ENCODE measurements at places on chromosomes 7 and 10.

- peak; percentile 35 for DNase-seq
Observed at GRCh38 chr7:24877790-24878311, 102.1 kb downstream of the OSBPL3 start.

GRCh38 chr7:151249034-151249731, 689 bp upstream of the SMARCD3 start:
- DNase-seq, result peak; percentile 37

- no peak for DNase-seq
Observed at GRCh38 chr10:132696728-132697577, 89.0 kb downstream of the NKX6-2 start.

DNA sequence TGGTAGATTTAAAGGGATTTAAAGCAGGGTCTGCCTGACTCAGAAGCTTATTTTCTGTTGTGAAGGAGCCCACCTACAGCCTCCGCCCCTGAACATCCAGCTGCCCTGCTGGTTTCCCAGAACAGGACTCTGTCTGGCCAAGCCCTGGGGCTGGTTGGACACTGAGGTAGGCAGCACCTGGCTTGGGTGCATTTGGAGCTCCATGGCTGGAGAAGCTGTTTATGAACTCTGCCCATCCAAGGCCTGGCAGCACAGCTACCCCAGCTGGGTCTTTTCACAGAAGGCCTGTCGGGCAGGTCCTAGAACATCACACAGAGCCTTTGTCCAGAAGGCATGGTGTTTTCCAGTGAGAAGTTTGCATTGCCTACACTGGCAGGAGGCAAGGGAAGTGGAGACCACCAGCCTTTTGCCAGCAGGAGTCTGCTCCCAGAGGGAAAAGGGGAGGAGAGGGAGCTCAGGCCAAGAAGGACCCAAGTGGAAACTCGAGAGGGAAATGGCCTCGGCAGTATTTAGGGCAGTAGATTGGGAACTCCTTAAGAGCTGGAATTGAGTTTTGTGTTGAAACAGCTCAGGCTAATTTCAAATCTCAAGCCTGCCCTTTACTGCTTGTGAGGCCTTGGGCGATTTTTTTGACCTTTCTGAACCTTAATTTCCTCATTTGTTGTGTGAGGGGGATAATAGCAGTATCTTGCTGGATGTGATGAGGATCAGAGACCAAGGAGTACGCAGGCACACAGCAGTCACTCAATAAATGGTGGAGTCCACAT, 12.3 kb upstream of the PDCD4 start:
- no peak for DNase-seq

DNA sequence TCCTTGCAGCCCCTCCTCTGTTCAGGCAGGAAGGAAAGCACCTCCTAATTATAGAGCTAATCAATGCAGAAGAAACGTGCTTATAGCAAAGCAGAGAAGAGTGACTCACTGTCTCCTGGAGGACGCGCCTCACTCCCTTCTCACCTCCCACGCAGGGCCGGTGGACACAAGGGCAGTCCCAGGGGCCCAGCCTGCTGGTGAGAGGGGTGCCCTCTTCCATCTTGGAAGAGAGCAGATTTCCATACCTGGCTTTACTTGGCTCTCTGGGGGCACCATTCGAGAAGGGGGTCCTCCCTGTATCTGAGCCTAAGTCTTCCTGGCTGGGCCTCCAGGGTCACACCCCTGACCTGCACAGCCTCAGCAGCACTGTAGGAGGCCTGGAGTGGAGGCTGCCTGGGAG, 55.8 kb downstream of the RASGEF1A start:
- no peak for DNase-seq

- no peak for DNase-seq
Observed at GRCh38 chr7:74311305-74311744, 22.1 kb downstream of the CLIP2 start.

DNA sequence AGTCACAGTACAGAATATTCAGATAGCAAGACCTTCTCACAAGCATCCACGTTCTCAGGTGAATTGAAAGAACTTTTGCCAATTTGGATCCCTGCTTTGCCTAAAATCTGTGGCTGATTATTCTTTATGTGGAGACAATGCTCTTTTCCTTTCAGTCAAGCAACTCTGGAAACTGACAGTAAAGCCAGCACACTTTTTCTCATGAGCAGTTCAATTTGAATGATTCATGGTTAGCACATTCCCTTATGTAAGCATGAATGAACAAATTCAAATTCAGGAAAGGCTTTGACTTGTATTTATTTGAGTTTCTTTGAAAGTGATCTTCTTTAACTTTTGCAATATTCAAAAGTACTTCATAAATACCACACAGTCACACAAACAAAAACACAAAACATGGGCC, 57.6 kb downstream of the MEOX2 start:
- no peak for DNase-seq

DNA sequence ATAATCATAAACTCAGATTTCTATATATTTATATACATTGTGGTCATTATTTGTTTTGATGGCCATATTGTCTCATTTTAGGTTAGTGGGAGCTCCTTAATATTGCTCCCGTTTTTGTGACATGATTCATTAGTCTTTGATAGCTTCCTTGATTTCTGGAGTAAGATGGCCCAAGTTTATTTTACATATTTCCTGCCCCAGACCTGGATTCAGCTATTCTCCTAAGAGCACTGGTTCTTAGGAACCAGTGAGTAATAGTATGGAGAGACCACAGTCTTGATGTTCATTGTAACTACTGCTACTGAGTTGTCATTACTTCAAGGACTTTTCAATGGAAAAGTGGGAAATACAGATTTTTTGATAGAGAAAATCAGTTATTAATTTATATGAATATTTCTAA, 6.0 kb downstream of the TFPI2 start:
- DNase-seq, result no peak

GRCh38 chr7:14596421-14596820, 306.1 kb downstream of the DGKB start:
- DNase-seq, result no peak

GRCh38 chr7:30740417-30741181, 11.3 kb upstream of the INMT start:
- DNase-seq, result peak; percentile 83

DNA sequence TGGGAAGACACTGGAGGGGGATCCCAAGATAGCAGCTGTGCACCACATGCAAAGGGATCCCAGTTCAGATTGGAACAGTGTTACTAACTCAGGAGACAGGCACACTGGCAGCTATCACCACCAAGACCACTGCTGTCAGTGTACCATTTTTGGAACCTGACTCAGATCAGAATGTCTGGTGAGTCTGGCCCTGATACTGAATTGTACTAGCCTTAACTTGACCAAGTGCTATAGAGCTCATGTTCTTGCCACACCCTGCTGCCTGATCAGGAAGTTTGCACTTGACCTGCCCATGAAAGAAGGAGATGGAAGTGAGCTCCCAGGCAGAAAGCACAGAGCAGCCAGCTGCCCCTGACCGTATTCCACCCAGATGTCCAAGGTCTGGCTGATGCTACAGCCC, 4.8 kb upstream of the PRRT4 start:
- no peak for DNase-seq

DNA sequence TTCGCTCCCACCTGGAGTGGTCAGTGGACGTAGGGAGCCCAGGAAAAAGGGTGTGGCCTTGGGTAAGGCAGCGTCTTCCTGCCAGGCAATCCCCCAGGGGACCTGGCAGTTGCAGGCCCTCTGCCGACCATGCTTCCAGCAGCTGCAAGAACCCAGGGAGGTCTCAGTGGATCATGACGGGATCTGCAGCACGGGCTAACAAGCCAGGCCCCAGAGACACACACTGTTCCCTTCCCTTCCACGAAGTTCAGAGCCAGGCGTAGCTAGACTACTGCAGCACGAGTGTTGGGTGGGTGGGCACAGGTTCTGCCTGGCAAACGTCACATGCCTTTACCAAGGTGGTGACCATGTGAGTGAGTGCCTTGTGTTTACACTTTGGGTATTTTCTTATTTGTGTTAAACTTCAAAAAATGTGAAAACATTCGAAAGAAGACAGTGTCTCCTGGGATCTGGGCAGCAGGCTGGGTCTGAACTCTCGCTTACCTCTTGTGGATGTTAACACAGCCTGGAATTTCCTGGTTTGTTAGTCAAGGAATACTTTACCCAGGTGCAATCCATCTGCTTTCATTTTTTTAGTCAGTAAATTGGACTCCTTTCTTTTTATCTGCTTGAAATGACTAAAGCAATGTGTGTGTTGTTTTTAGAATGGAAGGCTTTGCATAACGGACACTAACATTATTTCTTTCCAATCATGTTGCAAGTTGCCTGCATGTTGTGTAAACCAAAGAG, 48.2 kb upstream of the VIPR2 start:
- no peak for DNase-seq

GRCh38 chr7:74568658-74569057, 88.9 kb upstream of the GTF2I start:
- DNase-seq, result no peak

DNA sequence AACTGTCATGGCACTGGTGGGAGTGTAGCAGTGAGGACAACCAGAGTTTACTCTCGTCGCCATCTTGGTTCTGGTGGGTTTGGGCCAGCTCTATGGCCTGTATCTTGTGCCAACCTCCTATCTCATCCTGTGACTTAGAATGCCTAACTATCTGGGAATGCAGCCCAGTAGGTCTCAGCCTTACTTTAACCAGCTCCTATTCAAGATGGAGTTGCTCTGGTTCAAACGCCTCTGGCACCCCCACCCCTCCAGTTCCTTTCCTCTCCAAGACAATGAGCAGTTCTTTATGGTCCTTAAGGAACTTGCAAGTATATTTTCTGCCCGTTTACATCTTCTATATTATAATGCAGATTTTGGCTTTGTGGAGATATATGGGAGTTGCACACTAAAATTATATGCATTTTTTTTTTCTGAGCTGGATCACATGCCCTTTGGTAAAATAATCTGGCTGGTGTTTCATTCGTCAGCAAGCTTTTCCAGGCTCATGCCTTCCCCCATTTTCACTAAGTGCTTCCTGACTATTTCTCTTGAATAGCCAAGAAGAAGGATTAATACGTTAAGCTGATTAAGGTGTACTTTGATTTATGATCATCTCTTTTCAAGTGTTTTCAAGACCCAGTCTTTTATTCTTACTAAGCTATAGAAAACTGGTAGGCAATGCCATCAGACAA, 11.2 kb upstream of the WIPF3 start:
- DNase-seq, result no peak

GRCh38 chr7:50684713-50685075, 98.0 kb downstream of the GRB10 start:
- DNase-seq, result no peak

GRCh38 chr10:5292196-5292735, 72.5 kb upstream of the UCN3 start:
- DNase-seq, result no peak

DNA sequence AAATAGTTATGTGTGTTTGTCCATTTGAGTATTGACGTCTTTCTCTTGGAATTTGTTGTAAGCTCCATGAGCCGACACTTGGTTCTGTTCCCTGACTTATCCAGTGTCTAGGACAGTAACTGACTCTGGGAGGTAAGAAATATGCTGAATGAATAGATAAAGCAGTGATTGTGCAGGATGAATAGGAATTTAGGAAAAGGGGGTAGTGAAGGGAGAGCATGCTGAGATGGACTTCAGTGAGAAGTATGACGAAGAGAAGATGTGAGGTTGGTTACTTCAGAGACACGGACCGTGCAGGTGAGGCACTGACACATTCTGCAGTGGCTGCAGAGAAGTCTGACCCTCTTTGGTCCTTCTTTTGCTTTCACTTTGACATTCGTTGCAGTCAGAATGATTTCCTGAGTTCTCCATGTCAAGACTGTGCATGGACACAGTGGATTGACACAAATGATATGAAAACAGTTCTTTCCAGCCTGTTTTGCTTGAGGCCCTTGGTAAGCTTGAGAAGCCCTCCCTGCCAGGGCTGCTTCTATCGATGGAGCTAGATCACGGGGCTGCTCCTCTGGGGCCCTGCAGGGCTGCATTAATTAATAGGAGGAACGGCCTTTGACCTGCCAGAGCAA, 261.5 kb upstream of the SORCS1 start:
- no peak for DNase-seq

GRCh38 chr7:16295558-16295957, 125.8 kb downstream of the CRPPA start:
- no peak for DNase-seq

GRCh38 chr10:103958996-103959395, 7.9 kb upstream of the SLK start:
- DNase-seq, result no peak

- no peak for DNase-seq
Observed at GRCh38 chr10:103231047-103231551, 14.6 kb upstream of the RPEL1 start.
